Osteoblast (primary cell): ENCODE measurements at places on chromosomes 6 and 20. TPM values are rescaled to one million over a fixed set of nuclear protein-coding genes. Genes with fewer than 3 reads are reported as not detected.

Gene TINAG
- total RNA-seq: not detected in 2 replicates

Gene LHFPL5
- not detected in 2 replicates for total RNA-seq

Gene GNMT
- 0.72 and 0.88 TPM in 2 replicates for total RNA-seq

- peak; percentile 93 for DNase-seq
- peaks cover 15% of the 10 kb centered on the region for H3K4me1 ChIP-seq
- H3K27ac ChIP-seq: peak overlapping the region; percentile 97
- H3K27me3 ChIP-seq: no peaks in the 10 kb centered on the region
- peaks cover 9% of the 10 kb centered on the region for H3K36me3 ChIP-seq
- peak overlapping the region; percentile 21 for H3K4me3 ChIP-seq
These were observed 237.5 kb downstream of the ATXN1 start for GRCh38 chr6:16523606-16524379.

DNA sequence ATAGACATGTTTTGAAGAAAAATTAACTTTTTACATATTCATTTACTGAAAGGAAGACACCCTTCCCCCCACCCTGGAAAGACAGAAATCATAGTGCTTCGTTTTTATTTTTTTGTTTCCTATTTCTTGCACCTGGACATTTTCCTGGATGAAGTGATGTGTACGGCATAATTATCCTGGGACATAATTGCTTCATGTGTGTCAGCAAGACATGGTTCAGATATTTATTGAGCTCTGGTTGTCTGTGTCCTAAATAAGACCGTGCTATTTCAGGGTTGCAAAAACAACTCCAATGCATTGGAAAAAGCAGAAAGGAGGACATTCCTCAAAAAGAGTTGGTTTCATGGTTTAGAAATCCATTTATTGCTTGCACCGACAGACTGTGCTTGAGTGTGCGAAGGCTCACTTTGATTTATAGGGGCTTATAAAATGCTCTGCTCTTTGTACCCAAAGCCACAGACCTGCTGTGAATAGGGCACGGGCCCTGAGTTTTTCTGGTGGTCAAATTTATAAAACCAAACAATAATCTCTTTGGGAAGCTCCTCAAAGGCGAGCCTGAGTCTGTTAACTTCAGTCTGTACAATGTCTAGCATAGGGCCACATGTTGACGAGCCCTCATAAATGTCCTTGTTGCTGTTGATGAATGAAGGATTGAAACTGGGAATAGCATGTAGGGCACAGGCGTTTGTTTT lies 179.5 kb downstream of the SOX4 start:
- H3K27me3 ChIP-seq: no peaks in the 10 kb centered on the region
- H3K36me3 ChIP-seq: no peaks in the 10 kb centered on the region
- no peak overlapping the region for H3K27ac ChIP-seq

- no peaks in the 10 kb centered on the region for H3K36me3 ChIP-seq
- H3K27me3 ChIP-seq: peaks cover 3% of the 10 kb centered on the region
- peaks cover 3% of the 10 kb centered on the region for H3K4me1 ChIP-seq
- H3K27ac ChIP-seq: no peak overlapping the region
- DNase-seq: no peak
These were observed 34.8 kb downstream of the MICA start for GRCh38 chr6:31438222-31438621.

DNA sequence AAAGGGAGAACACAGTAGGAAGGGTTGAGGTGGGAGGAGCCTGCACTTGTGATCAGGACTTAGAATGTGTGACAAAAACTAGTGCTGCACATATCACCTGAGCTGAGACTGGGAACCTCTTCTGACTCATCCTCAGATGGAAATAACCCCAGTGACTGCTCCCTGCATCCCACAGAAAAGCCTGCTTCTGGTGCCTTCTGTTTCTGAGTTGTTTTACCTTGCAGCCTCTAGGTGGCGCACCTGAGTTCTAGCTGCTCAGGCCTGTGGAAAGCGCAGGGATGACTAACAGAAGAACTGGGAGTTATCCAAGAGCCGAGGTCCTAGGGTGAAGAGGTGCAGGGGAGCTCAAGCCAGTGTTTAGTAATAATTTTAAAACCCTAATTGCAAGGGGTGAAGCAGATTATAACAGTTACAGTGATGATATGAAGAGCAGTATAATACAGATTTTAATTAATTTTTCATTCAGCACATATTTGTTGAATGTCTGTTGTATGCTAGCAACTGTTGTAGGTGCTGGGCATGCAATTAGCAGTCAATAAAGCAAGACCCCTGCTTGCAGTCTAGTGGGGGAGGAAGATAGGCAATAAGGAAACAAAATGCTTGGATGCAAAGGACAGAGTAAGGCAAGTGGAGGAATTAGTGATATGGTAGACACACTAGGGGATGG lies 302.5 kb downstream of the DHX35 start:
- H3K36me3 ChIP-seq: no peaks in the 10 kb centered on the region
- no peaks in the 10 kb centered on the region for H3K4me1 ChIP-seq
- no peak overlapping the region for H3K4me3 ChIP-seq
- DNase-seq: peak; percentile 93
- H3K27me3 ChIP-seq: no peaks in the 10 kb centered on the region

- H3K27ac ChIP-seq: no peak overlapping the region
- peaks cover 12% of the 10 kb centered on the region for H3K27me3 ChIP-seq
- no peak for DNase-seq
- peaks cover 12% of the 10 kb centered on the region for H3K4me1 ChIP-seq
- H3K36me3 ChIP-seq: no peaks in the 10 kb centered on the region
- no peak overlapping the region for H3K4me3 ChIP-seq
These were observed 178.2 kb downstream of the GJA10 start for GRCh38 chr6:90072501-90072900.

- no peaks in the 10 kb centered on the region for H3K27me3 ChIP-seq
- no peaks in the 10 kb centered on the region for H3K4me1 ChIP-seq
- peak; percentile 37 for DNase-seq
- no peak overlapping the region for H3K27ac ChIP-seq
- no peak overlapping the region for H3K4me3 ChIP-seq
These were observed 17.8 kb downstream of the RAB44 start for GRCh38 chr6:36715469-36715868.

GRCh38 chr20:24303393-24304170 lies 165.8 kb upstream of the SYNDIG1 start:
- peak; percentile 18 for DNase-seq
- no peak overlapping the region for H3K4me3 ChIP-seq
- no peaks in the 10 kb centered on the region for H3K4me1 ChIP-seq
- no peak overlapping the region for H3K27ac ChIP-seq
- peaks cover 2% of the 10 kb centered on the region for H3K27me3 ChIP-seq

DNA sequence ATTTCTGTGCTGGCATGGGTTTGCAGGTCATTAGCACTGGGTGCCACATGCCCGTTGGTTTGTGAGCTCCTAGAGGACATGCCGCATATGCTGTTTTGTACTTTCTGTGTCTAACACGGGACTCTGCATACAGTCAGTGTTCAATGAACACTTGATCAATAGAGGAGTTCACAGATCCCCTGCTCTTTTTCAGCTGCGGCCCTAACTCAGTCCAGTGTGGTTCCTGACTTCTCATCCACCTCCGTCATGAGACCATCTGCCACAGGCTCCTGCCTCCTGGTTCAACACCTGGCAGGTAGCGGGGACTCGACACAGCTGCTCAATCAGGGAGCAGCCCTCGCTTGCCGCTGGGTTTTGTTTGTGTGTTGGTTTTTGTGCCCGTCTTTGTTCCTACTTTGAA lies 13.8 kb upstream of the BMP7 start:
- H3K4me1 ChIP-seq: no peaks in the 10 kb centered on the region
- no peaks in the 10 kb centered on the region for H3K36me3 ChIP-seq
- no peak overlapping the region for H3K27ac ChIP-seq
- peaks cover 7% of the 10 kb centered on the region for H3K27me3 ChIP-seq
- no peak overlapping the region for H3K4me3 ChIP-seq

DNA sequence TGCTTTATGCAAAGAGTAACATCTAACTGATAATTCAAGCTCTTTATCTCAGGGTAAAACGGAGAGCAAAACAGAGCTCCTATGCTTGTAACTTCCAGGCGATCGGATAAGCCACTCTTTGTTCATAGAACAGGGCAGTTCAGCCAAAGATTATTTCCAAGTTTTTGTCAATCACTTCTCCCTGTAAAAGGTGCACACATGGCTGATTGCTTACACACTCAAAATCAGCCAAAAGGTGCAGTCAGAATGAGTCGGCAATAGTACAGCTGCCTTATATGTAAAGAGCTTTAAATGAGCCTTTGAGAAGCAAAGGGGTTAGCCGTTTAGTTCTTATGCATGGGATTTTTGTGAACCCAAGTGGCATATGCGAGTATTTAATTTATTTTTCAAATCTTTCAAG lies 449.6 kb upstream of the POU3F2 start:
- no peak overlapping the region for H3K4me3 ChIP-seq
- H3K27ac ChIP-seq: no peak overlapping the region
- no peaks in the 10 kb centered on the region for H3K4me1 ChIP-seq
- H3K27me3 ChIP-seq: no peaks in the 10 kb centered on the region
- DNase-seq: no peak

DNA sequence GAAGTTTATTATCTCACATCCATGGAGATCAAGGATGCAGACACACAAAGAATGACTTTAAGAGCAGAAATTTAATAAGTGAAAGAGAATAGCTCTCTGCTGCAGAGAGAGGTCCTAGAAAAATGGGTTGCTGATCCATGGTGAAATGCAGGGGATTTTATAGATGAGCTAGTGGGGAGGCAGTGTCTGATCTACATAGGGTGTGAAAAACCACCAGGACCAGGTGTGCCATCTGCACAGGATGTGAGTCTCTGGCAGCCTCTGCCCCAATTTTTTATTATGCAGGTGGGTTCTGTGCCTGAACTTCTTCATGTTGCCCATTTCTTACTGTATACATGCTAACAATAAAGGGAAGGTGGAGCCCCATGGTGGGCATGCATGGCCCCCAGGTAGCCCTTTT lies 19.9 kb upstream of the NANP start:
- H3K36me3 ChIP-seq: no peaks in the 10 kb centered on the region
- H3K27ac ChIP-seq: no peak overlapping the region
- no peak overlapping the region for H3K4me3 ChIP-seq
- no peaks in the 10 kb centered on the region for H3K27me3 ChIP-seq
- H3K4me1 ChIP-seq: no peaks in the 10 kb centered on the region
